ENCODE measurements at places on chromosomes 1 and 21. TPM values are rescaled to one million over a fixed set of nuclear protein-coding genes. Genes with fewer than 3 reads are reported as not detected.

The LRRC8B gene
- 29.2 TPM for total RNA-seq

- H3K36me3 ChIP-seq = no peaks in the 10 kb centered on the region
- no peak overlapping the region for H3K27ac ChIP-seq
- no peaks in the 10 kb centered on the region for H3K4me1 ChIP-seq
- H3K27me3 ChIP-seq = no peaks in the 10 kb centered on the region
Measured at GRCh38 chr21:31176080-31176551, 137.8 kb upstream of the KRTAP19-8 start.

GRCh38 chr1:58574816-58575215 lies 2.2 kb downstream of the TACSTD2 start:
- H3K36me3 ChIP-seq = no peaks in the 10 kb centered on the region
- no peak overlapping the region for H3K4me3 ChIP-seq
- peaks cover 10% of the 10 kb centered on the region for H3K27me3 ChIP-seq
- no peaks in the 10 kb centered on the region for H3K4me1 ChIP-seq
- peak; percentile 1 for DNase-seq
- no peak overlapping the region for H3K27ac ChIP-seq

DNA sequence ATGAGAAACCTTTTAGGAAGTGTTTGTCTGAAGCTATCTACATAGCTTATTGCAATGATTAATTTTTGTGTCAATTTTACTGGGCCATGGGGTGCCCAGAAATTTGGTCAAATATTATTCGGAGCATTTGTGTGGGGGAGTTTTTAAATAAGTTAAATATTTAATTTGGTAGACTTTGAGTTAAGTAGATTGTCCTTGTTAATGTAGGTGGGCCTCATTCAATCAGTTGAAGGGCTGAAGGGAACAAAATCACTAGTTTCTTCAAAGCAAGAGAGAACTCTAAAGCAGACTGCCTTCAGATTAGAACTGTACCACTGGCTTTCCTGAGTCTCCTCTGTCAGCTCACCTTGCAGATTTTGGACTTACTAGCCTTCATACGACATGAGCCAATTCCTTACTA lies 1008.6 kb upstream of the ADAMTS5 start:
- no peak for DNase-seq
- H3K27ac ChIP-seq = no peak overlapping the region
- H3K27me3 ChIP-seq = no peaks in the 10 kb centered on the region
- H3K36me3 ChIP-seq = no peaks in the 10 kb centered on the region
- H3K4me1 ChIP-seq = no peaks in the 10 kb centered on the region

- H3K36me3 ChIP-seq = no peaks in the 10 kb centered on the region
- no peak for DNase-seq
- H3K4me1 ChIP-seq = no peaks in the 10 kb centered on the region
- no peak overlapping the region for H3K27ac ChIP-seq
- no peaks in the 10 kb centered on the region for H3K27me3 ChIP-seq
Measured at GRCh38 chr1:18999359-18999758, 42.9 kb upstream of the IFFO2 start.

The LCE1D gene
- not detected for total RNA-seq

GRCh38 chr1:41640141-41640751 lies 155.8 kb upstream of the EDN2 start:
- DNase-seq = no peak
- H3K27me3 ChIP-seq = no peaks in the 10 kb centered on the region
- no peak overlapping the region for H3K27ac ChIP-seq
- no peaks in the 10 kb centered on the region for H3K36me3 ChIP-seq
- H3K4me3 ChIP-seq = no peak overlapping the region

GRCh38 chr1:77632216-77632615 lies 50.2 kb downstream of the ZZZ3 start:
- no peaks in the 10 kb centered on the region for H3K27me3 ChIP-seq
- peaks cover 5% of the 10 kb centered on the region for H3K36me3 ChIP-seq
- H3K27ac ChIP-seq = no peak overlapping the region
- H3K4me3 ChIP-seq = no peak overlapping the region

DNA sequence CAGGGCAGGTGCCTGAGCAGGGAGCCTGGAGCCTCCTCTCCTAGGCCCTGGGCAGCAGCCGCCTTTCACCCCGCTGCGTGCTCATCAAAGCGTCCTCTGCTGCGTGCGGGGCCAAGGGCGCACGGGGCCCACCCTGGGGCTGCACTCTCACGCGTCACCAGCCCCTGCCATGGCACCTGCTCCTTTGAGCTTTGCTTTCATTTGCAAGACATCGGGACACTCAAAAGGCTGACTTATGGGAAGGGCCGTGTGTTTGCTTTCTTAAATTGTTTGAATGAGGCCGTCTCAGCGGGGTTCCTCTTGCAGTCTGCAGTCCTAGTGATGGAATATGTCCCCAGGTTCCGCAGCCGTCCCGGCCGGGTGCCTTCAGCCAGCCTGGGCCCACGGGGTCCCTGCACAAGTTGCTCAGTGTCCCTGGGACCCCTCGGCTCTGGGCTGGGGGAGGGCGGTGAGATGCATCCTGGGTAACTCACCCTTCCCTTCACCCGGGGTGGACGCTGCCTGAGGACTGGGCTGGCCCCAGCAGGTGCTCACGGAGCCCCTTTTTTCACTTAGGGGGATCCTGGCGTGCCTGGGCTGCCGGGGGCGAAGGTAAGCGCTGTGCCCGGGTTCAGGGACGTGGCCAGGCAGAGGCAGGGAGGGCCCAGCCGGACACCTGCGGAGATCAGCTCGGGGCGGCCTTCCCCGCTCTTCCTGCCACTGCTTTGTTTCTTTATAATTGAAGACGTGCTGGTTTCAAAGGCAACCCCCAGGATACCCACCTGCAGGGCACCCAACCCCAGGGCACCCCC lies 53.1 kb downstream of the SLC19A1 start:
- no peak overlapping the region for H3K4me3 ChIP-seq
- H3K4me1 ChIP-seq = peaks cover 18% of the 10 kb centered on the region
- H3K27ac ChIP-seq = peak overlapping the region; percentile 42
- H3K36me3 ChIP-seq = peaks cover 2% of the 10 kb centered on the region
- peak; percentile 66 for DNase-seq

- no peak overlapping the region for H3K4me3 ChIP-seq
- peaks cover 8% of the 10 kb centered on the region for H3K4me1 ChIP-seq
- no peak overlapping the region for H3K27ac ChIP-seq
- H3K27me3 ChIP-seq = no peaks in the 10 kb centered on the region
- H3K36me3 ChIP-seq = peaks cover 26% of the 10 kb centered on the region
- DNase-seq = no peak
Measured at GRCh38 chr1:16139473-16139962, 16.4 kb downstream of the EPHA2 start.

- no peaks in the 10 kb centered on the region for H3K36me3 ChIP-seq
- H3K4me3 ChIP-seq = no peak overlapping the region
- H3K4me1 ChIP-seq = peaks cover 5% of the 10 kb centered on the region
- DNase-seq = peak; percentile 77
- no peak overlapping the region for H3K27ac ChIP-seq
- H3K27me3 ChIP-seq = no peaks in the 10 kb centered on the region
Measured at GRCh38 chr1:17059391-17060305, 5.8 kb upstream of the SDHB start.

DNA sequence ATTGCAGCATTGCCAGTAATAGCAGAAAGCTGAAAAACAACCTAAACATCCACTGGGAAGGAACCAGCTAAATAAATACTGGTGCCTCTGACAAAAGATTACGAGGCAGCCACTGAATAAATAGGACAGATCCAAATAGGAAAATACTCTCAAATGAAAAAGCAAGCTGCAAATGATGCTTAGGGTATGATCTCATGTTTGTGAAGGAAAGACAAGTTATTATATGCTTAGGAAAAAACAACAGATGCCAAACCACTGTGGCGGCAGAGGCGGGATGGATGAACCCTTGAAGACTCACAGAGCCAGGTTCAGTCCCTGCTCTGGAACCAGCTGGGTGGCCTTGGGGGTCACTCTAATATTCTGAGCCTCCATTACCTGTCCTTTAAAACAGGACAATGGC lies 41.6 kb downstream of the MATN1 start:
- no peak overlapping the region for H3K27ac ChIP-seq
- no peaks in the 10 kb centered on the region for H3K4me1 ChIP-seq
- no peak overlapping the region for H3K4me3 ChIP-seq
- no peak for DNase-seq

GRCh38 chr1:9671377-9672140 lies 20.0 kb downstream of the PIK3CD start:
- no peaks in the 10 kb centered on the region for H3K36me3 ChIP-seq
- H3K4me1 ChIP-seq = no peaks in the 10 kb centered on the region
- no peak overlapping the region for H3K4me3 ChIP-seq
- DNase-seq = no peak

DNA sequence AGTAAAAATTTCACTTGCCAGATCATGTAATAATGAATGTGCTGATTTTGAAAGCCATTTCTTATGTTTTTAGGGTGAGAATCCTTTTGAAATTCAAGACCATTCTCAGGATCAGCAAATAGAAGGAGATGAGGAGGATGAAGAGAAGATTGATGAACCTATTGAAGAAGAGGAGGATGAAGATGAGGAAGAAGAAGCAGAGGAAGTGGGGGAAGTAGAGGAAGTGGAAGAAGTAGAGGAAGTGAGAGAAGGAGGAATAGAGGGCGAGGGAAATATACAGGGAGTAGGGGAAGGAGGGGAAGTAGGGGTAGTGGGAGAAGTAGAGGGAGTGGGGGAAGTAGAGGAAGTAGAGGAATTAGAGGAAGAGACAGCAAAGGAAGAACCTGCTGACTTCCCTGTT lies 32.4 kb downstream of the ZNF326 start:
- peaks cover 26% of the 10 kb centered on the region for H3K36me3 ChIP-seq
- H3K4me1 ChIP-seq = no peaks in the 10 kb centered on the region
- no peak overlapping the region for H3K27ac ChIP-seq
- H3K4me3 ChIP-seq = no peak overlapping the region
- DNase-seq = no peak

- DNase-seq = no peak
- no peaks in the 10 kb centered on the region for H3K4me1 ChIP-seq
- H3K27me3 ChIP-seq = no peaks in the 10 kb centered on the region
- H3K36me3 ChIP-seq = no peaks in the 10 kb centered on the region
Measured at GRCh38 chr1:182200025-182200812, 138.7 kb upstream of the ZNF648 start.

DNA sequence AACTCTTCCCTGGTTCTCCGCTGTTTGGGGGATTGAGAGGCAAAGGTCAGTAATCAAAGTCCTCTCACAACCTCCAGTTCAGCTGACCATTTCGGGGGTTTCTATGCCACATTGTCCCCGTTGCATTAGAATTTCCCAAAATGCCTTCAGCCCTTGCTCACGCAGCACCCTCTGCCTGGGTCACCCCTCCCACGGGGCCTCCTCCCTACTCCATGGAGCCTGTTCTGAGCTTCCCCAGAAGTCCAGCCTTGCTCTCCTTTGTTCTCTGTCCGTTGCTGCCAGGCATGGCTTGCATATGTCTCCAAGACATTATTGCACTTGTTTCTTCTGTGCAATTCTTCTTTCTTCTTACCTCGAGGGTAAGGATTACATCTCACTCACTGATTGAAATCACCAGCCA lies 16.5 kb downstream of the DMRTB1 start:
- peaks cover 3% of the 10 kb centered on the region for H3K4me1 ChIP-seq
- H3K36me3 ChIP-seq = no peaks in the 10 kb centered on the region
- H3K27me3 ChIP-seq = no peaks in the 10 kb centered on the region
- DNase-seq = no peak

The FTCD gene
- total RNA-seq = 6.0 TPM

DNA sequence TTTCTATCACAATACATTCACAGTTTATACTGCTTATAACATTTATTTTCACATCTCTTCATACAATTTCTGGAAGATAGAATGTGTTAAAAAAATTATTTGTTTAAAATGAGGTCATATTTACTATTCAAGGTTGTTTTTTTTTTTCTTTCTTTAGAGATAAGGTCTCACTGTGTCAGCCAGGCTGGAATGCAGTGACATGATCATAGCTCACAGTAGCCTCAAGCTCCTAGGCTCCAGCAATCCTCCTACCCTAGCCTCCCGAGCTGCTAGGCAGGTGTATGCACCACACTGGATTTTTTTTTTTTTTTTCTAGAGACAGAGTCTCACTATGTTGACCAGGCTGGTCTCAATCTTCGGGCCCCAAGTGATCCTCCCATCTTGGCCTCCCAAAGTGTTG lies 19.0 kb upstream of the RNF11 start:
- no peak overlapping the region for H3K4me3 ChIP-seq
- H3K27ac ChIP-seq = no peak overlapping the region
- H3K27me3 ChIP-seq = no peaks in the 10 kb centered on the region
- H3K36me3 ChIP-seq = no peaks in the 10 kb centered on the region
- H3K4me1 ChIP-seq = no peaks in the 10 kb centered on the region

The S100A12 gene
- total RNA-seq = not detected

The MAP3K21 gene
- total RNA-seq = 21.3 TPM

DNA sequence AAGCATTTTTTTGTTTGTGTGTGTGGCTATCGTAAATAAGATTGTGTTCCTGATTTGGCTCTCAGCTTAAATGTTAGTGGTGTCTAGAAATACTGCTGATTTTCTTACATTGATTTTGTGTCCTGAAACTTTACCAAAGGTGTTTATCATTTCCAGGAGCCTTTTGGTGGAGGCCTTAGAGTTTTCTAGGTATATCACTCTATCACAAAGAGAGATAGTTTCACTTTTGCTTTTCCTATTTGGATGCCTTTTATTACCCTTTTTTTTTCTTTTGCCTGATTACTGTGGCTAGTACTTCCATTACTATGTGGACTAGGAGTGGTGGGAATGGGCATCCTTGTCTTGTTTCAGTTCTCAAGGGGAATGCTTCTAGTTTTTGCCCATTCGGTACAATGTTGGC lies 109.6 kb downstream of the S1PR1 start:
- DNase-seq = no peak
- no peaks in the 10 kb centered on the region for H3K27me3 ChIP-seq
- H3K4me1 ChIP-seq = no peaks in the 10 kb centered on the region
- no peak overlapping the region for H3K4me3 ChIP-seq
- no peak overlapping the region for H3K27ac ChIP-seq
- H3K36me3 ChIP-seq = no peaks in the 10 kb centered on the region

DNA sequence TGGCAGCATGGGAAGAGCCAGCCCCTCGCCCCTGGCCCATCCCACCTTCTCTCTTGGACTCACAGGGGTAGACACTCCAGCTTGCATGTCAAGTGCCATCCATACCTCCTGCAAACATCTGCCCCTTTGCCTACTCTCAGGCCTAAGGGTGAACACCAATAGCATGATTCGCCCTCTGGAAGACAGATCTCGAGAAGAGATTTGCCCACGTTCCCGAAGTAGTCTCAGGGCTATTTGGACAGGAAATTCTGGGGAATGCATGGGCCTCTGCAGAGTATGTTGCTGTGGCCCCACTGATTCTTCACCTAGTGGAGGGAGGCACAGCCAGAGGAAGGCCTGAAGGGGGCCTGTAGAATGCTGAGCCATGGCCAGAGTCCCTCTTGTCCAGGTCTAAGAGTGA lies 29.8 kb upstream of the DNASE2B start:
- H3K27me3 ChIP-seq = no peaks in the 10 kb centered on the region
- no peak overlapping the region for H3K27ac ChIP-seq
- no peak overlapping the region for H3K4me3 ChIP-seq

The NR0B2 gene
- not detected for total RNA-seq

GRCh38 chr1:172185996-172186395 lies 234.5 kb upstream of the C1orf105 start:
- no peaks in the 10 kb centered on the region for H3K4me1 ChIP-seq
- DNase-seq = no peak
- H3K27ac ChIP-seq = no peak overlapping the region
- no peaks in the 10 kb centered on the region for H3K36me3 ChIP-seq
- H3K27me3 ChIP-seq = no peaks in the 10 kb centered on the region
- H3K4me3 ChIP-seq = no peak overlapping the region

Measured in H1 (cell line).